Dermis lymphatic vessel endothelial cell (primary cell): ENCODE measurements at places on chromosomes 2 and 18. TPM values are rescaled to one million over a fixed set of nuclear protein-coding genes. Genes with fewer than 3 reads are reported as not detected.

The TNFAIP6 gene
- total RNA-seq: 0.33 TPM in 1 of 2 replicates, not detected in the other

The REG3A gene
- not detected in 2 replicates for total RNA-seq

The TMEM247 gene
- total RNA-seq: not detected in 2 replicates

The CNTNAP5 gene
- total RNA-seq: under 0.01 TPM in 1 of 2 replicates, not detected in the other

The ANTXR1 gene
- total RNA-seq: 0.33 and 0.52 TPM in 2 replicates

The EHD3 gene
- total RNA-seq: 6.6 and 10.8 TPM in 2 replicates

The GAREM1 gene
- under 0.01 and 0.17 TPM in 2 replicates for total RNA-seq

The CCDC85A gene
- total RNA-seq: 0.69 and 1.5 TPM in 2 replicates

The DHRS9 gene
- total RNA-seq: not detected in 2 replicates

The CMPK2 gene
- 0.26 and 0.33 TPM in 2 replicates for total RNA-seq

The GCG gene
- not detected in 2 replicates for total RNA-seq

The PRKRA gene
- total RNA-seq: 30.1 and 33.6 TPM in 2 replicates

The OXER1 gene
- not detected in 2 replicates for total RNA-seq

The CYP27C1 gene
- total RNA-seq: 0.11 TPM in 1 of 2 replicates, not detected in the other

The CYP26B1 gene
- total RNA-seq: under 0.01 TPM in 1 of 2 replicates, not detected in the other

The SLC11A1 gene
- 0.09 and 0.11 TPM in 2 replicates for total RNA-seq

The HOXD13 gene
- under 0.01 TPM in 1 of 2 replicates, not detected in the other for total RNA-seq

The GPR155 gene
- total RNA-seq: 1.1 and 1.5 TPM in 2 replicates

The DSEL gene
- total RNA-seq: 12.2 and 14.8 TPM in 2 replicates

The GPR45 gene
- not detected in 2 replicates for total RNA-seq

The TTR gene
- total RNA-seq: not detected in 2 replicates

The DYNAP gene
- total RNA-seq: not detected in 2 replicates

The SULT6B1 gene
- total RNA-seq: not detected in 2 replicates

The CFC1 gene
- not detected in 2 replicates for total RNA-seq

The TWIST2 gene
- total RNA-seq: 0.09 and 0.54 TPM in 2 replicates

The TRIM43B gene
- not detected in 2 replicates for total RNA-seq
